ENCODE measurements at places on chromosomes 6 and 20.

- DNase-seq = no peak
Measured at GRCh38 chr20:45968801-45969711, 2.9 kb downstream of the ZNF335 start.

DNA sequence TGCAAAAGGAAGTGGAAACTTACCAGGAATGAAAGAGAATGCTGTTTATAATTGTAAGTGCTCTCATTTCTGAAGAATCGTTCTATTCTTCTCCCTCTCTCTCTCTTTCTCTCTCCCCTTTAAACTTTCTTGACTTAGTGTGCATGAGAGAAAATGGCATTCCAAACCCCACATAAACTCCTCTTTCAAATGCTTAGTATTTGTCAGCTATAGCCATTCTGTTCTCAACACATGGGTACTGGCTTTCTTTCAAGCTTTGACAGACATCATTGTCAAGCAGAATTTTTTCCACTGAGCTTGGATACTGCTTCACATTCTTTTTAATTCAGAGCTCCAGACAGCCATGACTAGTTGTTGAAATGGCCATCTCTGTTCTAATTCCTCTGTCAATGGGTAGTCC lies 51.1 kb upstream of the PREP start:
- DNase-seq = no peak

DNA sequence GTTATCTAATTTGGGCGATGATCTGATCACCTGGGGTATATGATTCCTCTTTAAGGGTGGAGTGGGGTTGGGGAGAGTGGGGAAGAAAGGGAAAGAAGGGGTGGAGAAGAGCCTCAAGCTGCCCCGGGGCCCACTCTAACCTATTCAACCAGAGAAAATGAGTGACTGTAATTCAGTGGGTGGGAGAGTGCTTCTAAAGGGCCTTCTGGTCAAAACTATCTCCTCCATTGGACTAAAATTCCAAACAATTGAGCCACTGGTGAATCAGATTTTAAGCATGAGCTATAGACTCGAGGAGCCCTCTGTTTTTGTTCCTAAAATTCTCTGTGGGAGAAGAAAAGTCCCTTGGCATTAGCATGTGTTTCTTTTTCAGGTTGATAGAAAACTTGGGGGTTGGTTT lies 296.8 kb downstream of the CLIC5 start:
- no peak for DNase-seq

GRCh38 chr20:12554426-12554825 lies 454.3 kb upstream of the SPTLC3 start:
- DNase-seq = no peak

GRCh38 chr6:65191471-65191870 lies 515.6 kb downstream of the EYS start:
- DNase-seq = no peak

DNA sequence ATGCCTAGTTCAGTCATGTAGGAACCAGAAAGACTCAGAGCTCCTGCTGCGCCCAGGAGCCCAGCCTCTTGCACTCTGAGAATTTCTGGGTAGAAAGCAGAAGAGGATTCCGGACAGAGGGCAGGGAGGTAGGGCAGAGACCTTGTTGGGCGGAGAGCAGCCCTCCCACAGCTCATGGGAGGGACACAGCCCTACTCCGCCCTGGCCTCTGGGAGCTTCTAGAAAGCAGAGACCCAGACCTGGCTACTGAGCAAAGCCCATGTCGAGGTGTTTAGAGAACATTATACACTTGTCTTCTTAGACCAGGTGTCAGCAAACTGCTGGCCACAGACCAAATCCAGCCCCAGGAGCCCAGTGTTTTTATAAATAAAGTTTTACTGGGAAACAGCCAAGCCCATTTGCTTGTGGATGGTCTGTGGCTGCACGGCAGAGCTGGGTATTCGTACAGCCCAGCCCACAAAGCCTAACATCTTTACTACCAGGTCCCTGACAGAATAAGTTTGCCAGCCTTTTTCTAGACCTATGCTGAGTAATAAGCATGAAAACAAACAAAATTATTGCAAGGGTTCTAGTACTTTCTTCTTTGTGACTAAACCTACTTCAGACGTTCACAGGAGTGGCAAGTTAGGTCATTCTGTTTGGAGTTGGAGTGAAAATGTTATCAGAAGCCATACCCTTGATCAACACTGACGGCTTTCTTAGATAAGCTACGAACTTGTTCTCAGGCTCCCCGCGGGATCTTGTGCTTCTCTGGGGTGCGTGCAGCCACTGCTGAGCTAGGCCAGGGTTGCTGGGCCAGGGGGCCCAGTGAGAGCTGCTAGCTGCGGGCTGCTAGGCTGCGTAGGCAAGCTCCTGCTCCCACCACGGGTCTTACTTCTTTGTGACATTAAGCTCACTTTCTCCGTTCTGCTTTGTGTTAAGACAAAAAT lies 235.1 kb upstream of the FOXQ1 start:
- DNase-seq = no peak

DNA sequence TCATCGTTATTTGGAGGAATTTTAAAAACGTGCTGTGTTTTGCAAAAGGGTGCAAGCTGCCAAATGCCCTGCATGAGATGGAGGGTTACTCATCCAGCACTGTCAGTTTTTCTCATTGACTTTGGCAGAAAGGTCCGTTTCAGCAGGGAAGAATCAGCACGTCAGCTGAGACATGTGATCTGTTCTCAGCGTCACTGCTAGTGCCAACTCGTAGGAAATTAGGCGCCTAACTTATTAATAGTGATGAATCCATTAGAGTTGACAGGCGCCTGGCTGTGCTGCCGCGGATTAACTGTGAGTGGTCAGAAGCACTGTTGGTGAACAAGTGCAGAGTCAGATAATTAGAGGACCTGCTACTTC lies 175.5 kb upstream of the FOXQ1 start:
- DNase-seq = no peak

DNA sequence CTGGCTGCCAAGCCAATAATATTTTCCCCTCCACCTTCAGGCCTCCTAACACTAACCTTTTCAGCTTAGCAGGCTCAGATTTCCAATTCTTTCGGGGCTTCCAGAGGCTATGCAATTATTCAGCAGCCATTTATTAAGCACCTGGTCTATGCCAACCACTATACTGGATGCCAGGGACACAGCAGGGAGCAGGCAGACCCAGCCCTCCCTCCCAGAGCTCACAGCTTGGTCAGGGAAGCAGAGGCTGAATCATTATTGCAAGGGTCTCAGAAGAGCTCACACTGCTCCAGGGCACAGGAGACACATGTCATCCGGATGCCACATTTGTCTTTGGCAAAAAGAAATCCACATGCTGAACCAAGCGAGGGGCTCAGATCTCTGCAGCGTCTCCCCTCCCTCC lies 1.3 kb downstream of the BPIFB1 start:
- no peak for DNase-seq

GRCh38 chr6:6407071-6407741 lies 86.7 kb upstream of the F13A1 start:
- DNase-seq = no peak
